ENCODE measurements at places on chromosomes 6 and 20.

- no peak for DNase-seq
Observed at GRCh38 chr20:32727683-32728082, 15.6 kb downstream of the COMMD7 start.

GRCh38 chr6:83514866-83515466 lies 2.6 kb downstream of the PRSS35 start:
- no peak for DNase-seq

DNA sequence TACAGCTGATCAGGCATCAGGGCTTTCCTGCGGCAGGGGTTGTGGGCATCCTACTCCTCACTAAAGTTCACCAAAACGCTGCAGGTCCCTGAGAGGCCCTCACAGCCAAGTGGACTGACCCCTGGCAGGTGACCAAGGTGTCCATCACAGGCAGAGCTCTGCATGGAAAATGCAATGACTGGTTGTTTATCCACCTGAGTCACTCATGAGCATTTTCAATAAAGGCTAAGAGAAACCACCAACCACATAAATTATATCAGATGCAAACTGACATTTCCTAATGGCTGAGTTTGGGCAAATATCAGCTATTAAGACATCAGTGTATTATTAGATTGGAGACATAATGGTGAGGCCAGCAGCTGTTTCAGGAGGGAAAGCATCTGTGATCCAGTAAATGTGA lies 152.7 kb upstream of the SYNDIG1 start:
- DNase-seq, result no peak

- DNase-seq, result no peak
Observed at GRCh38 chr6:110284855-110285254, 73.3 kb downstream of the METTL24 start.

DNA sequence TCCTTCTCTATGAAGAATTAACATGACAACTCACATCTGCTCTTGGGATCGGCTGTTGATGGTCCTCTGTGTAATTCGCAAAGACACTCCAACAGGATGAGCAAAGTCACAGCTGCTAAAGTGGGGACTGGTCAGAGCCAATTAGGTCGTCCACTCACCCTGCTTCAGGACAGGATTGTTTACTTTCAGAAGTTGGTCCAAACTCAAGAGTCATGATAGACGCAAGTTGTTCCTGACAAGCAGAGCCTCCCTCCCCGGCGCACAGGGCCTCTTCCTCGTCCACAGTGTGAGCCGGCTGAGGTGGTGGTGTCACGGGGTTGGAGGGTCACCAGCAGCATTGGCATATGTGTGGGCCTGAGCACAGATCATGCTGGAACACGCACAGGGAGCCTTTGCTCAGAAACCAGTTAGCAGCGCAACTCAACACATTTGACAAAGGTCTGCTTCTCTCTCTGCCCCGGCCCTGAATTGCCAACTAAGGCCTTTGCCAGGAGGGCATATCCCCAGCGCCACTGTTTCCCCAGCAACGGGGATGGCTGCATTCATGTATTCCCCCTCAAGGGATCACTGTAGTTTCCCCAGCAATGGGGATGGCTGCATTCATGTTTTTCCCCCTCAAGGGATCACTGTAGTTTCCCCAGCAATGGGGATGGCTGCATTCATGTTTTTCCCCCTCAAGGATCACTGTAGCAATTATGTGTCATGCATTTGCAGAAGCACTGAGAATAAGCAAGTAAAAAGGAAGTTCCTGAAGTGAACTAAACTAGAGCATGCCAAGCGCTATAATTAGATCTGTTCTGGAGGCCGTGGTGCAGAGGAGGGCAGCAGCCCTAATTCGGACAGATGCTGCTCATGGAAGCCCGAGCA lies 111.7 kb downstream of the THBS2 start:
- DNase-seq, result no peak

DNA sequence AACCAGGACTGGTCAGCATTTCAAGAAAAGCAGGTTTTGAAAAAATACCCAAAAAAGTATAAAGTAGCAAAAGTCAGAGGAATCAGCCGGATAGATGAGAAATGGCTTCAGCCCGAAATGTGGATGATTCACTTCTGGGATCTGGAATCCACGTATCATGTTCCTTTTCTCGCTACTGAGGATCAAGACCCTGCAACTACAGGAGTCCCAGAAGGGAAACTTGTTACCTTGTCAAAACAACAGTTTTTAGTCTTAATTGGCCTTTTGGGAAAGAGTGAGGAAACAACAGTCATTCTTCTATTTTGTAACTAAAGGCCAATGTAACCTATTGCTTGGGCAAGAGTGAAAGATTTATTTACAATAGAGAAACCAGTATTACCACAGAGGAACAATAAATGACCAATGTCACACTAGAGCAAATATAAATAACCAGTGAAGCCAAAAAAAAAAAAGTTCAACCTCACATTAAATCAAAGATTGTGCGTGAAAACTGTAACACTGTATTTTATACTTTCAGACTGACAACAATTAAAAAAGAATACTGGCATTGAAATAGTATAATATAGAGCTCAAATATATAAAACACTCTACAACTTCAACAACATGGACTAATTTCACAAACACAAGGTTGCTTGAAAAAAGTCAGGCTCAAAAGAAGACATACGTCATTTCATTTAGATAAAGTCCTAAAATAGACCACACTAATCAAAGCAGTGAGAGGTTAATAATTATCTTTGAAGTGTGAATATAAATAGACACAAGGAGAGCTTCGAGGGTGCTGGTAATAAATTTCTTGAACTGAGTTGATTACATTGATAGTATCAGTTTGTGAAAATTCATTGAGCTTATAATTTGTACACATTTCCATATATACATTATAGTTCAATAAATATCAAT lies 116.2 kb downstream of the GFRAL start:
- no peak for DNase-seq

DNA sequence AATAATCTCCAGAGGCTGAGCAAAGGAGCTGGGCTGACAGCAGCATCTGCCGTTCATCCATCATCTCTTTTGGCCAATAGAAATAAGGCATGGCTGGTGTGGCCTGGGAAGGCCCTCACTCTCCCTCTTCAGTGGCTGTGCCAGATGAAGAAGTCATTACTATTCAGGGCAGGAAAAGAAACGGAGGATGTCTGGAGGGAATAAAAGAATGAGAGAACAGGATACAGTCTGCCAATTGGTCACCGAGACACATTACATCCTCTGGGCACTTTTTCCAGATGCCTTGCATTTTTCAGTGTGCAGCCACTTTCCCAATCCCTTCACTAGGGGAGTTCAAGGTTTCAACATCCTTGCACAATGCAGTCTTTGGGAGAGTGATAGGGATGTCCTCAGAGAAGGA lies 32.2 kb upstream of the VGLL2 start:
- DNase-seq, result no peak

DNA sequence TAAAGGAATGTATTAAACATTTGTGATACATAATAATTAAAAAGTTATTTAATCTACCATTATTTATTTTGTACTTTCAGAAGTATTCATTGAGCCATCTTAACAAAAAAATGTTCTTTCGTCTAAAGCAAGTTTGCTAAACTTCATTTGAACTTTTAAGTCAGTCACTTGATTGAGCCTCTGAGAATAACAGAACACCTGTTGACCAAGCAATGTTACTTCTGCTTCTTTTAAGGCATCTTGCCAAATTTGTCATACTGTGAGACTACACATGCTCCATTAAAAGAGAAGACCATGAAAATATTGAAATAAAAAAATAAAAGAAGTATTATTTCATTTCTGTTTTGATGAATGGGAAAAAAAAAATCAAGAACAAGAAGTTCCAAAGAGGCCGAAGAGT lies 141.8 kb upstream of the BMP5 start:
- DNase-seq, result no peak

DNA sequence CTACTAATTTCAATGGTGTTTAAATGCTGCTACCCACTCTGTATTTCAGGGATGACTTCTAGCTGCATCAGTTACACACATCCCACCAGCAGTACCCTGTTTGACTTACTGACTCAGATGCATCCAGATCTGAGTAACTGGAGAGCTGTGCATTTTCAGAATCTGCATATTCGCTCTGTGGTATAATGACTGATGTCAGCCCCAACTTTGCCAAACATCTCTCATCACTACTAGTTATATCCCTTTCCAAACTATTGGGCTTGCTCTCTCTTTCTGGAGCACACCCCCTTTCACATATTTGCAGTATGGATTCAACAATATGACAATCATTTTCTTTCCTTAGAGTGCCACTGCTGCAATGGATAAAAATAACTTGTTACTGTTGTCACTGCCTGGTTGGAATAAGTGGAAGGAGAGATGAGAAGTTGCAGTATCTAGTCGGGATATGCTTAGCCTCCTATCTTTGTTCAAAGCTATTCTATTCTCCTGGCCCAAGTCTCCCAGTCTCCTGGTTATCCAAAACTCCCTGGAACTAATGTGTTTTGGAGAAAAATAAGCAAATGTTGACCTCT lies 3.3 kb upstream of the RSPO3 start:
- DNase-seq, result no peak

DNA sequence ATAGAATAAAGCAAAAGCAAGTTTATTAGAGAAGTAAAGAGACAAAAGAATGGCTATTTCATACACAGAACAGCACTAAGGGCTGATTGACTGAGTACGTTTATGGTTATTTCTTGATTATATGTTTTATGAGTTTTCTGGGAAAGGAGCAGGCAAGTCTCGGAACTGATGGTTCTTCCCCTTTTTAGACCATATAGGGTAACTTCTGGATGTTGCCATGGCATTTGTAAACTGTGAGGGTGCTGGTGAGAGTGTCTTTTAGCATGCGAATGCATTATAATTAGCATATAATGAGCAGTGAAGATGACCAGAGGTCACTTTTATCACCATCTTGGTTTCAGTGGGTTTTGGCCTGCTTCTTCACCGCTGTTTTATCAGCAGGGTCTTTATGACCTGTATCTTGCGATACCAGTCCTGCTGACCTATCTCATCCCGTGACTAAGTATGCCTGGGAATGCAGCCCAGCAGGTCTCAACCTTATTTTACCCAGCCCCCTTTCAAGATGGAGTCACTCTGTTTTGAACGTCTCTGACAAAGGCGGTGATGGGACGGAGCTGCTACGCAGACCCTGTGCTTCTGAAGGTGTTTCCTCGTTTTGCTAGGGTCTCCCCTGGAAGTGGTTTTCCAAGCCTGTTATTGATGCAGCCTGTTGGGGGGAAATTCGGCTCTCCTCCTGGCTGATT lies 45.4 kb upstream of the BMP6 start:
- no peak for DNase-seq

- no peak for DNase-seq
Observed at GRCh38 chr20:34337544-34337943, 25.5 kb upstream of the ITCH start.

DNA sequence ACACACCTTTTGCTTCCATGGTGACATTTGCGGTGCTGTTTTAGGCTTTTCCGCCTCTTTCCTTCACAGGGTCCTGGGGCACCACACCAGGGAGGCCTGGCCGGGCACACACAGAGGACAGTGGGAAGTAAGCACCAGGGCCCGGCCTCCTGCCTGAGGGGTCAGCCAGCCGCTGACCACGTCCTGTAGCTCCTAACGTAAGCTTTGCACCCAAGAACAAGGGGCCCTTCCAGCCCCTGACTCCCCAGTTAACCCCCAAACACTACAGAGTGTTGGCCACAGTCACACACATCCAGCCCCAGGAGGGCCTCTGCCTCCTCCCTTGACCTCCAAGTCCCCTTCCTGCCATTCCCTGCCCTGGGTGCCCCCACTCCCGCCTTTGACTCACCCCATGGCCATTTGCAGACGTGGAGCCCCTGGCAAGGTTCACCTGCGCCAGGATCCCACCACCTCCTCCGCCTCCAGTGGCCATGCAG lies 54.7 kb downstream of the YTHDF1 start:
- no peak for DNase-seq

DNA sequence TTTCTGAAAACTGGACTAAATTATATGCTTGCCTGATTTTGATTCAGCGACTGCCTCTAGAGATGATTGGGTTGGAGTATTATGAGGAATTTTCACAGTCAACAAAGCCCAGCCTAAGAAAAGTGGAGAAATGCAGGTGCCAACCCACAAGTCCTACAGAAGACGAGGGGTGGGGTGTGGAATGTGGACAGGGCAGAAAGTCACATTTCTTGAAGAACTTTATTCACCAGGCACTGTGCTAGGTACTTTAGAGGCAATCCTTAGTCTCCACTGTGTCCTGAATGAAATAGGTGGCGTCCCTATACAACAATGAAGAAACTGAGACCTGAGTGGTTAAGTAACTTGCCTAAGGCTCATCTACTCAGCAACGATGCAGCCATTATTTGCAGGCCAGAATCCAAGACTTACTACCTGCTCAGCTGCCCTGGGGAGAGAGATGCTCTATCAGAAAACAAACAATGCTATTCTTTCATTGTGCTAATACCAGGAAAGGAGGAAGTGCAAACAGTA lies 106.3 kb downstream of the RNF144B start:
- DNase-seq, result no peak

DNA sequence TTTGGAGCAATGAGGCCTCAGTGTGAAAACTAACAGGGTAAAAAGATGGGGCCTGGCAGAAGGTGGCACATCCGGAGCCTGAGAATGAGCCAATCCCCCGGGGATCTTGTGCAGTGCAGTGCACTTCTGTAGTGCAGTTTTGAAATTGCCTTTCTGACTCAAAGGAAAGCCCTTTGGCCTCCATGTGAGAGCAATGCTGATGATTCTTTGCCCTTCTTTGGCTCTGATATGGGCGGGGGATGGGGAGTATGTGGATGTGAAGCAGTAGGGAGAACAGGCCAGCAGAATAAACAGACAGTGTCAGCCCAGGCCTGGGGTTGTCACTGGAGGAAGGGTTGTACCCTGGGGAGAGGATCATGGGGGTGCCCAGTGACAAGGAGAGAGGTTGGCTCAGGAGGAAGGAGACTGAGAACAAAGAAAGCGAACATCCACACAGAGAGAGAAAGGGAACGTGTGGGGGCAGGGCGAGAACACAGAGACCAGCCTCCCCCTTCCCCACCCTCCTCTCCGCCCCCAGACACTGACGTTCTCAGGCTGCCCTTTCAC lies 351.2 kb downstream of the CDC5L start:
- no peak for DNase-seq

- DNase-seq, result no peak
Observed at GRCh38 chr20:48636301-48636700, 191.5 kb downstream of the PREX1 start.

DNA sequence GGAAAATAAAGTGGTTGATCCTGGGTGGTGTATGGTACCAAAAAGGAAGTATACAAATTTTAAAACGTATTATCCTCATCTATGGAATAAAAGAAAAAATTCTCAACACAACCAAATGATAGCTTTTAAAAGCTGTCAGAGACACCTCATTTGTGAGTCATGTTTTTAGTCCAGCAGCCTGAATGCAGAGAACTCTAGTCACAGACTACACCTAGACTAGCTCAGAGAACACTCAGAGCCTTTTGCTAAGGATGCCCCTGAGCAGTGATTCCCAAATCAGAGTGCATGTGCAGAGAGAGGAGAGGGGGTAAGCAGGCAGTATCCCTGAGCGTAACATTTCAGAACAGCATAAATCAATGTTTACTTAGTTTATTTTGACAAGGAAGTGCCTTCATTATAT lies 809.3 kb downstream of the HACE1 start:
- DNase-seq, result no peak

DNA sequence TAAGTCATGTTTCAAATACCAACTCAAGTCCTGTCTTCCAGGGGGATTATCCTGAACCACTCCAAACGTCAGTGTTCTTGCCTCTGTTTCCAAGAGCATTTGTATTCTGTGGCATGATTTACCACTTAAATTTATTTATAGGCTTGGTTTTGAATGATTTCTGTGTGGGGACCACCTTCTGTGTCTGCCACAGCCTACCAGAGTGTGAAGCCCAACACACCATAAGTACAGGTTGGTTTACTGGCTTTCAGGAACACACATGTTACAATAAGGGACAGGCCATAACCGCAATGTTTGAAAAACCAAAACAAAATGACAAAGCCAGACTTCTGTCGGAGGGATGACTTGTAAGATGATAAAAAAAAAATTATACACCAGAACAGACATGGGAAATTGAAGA lies 56.5 kb upstream of the MAP3K7 start:
- no peak for DNase-seq

Measured in NCI-H2081 treated with DMSO at 0.1 percent for 48 hours (cell line).